ENCODE measurements at places on chromosomes 13 and 19.
A peak's percentile ranks its signal among the peaks of the same experiment; 100 is the strongest.

GRCh38 chr19:12224676-12225075 lies 61.8 kb downstream of the ZNF136 start:
- DNase-seq, result no peak

DNA sequence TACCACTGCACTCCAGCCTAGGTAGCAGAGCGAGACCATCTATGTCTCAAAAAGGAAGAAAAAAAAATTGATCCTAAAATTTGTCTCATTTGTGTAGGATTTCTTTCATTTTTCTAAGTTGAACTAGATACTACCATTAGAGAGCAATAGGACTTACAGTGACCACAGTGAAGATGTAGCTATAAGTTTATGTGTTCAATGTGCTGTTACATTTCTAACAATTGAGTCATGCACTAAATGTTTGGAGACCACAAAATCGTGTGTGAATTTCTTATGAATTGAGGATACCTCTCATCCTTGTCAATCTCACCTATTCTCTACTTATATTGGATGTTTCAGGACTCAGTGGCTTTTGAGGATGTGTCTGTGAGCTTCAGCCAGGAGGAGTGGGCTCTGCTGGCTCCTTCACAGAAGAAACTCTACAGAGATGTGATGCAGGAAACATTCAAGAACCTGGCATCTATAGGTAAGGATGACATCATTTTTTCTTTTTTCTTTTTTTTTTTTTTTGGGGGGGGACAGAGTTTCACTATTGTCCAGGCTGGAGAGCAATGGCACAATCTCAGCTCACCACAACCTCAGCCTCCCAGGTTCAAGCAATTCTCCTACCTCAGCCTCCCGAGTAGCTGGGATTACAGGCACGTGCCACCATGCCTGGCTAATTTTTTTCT lies 12.8 kb downstream of the ZNF791 start:
- no peak for DNase-seq

DNA sequence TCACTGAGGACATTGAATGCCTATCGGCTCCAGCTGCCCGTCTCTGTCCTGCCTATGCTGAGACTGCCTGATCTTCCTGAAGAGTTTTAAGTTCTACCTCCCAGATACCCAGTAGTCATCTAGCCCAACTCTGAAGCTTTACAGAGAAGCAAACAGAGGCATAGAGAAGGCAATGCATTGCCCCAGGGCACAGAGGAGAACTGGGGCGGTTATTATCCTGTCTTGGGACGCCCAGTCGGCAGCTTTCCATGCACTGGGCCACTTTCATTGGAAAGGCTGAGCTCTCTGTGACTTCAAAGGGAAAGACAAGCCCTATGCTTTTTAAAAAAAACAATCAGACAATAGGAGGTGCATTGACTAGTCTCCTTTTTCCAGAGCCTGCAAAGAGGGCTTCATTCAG lies 71.6 kb downstream of the HSPH1 start:
- DNase-seq, result no peak

GRCh38 chr13:33125821-33126570 lies 109.8 kb downstream of the KL start:
- DNase-seq, result peak; percentile 83

- DNase-seq, result no peak
These were observed 812.6 kb downstream of the DACH1 start for GRCh38 chr13:71054358-71054757.

GRCh38 chr13:24644036-24644435 lies 36.2 kb upstream of the ATP12A start:
- DNase-seq, result no peak
